ENCODE measurements at places on chromosomes 1 and 21.

DNA sequence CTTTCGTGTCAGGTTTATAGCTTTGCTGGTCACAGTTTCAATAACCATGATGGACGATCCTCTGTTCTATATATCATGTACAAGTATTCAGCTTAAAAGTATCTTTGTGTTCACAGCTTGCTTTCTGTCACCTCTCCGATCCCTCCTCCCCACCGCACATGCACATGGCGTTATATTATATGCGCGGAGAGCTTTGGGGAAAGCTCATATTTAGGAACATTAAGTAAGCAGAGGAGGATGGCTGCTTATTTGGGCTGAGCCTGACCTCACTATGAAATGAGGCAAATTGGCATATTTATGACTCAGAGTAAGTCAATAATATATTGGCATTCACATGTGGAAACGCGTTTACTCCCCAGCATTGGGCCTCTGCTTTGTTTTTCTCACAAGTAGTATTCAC is 360.5 kb downstream of the HLX start:
- no peak for DNase-seq

DNA sequence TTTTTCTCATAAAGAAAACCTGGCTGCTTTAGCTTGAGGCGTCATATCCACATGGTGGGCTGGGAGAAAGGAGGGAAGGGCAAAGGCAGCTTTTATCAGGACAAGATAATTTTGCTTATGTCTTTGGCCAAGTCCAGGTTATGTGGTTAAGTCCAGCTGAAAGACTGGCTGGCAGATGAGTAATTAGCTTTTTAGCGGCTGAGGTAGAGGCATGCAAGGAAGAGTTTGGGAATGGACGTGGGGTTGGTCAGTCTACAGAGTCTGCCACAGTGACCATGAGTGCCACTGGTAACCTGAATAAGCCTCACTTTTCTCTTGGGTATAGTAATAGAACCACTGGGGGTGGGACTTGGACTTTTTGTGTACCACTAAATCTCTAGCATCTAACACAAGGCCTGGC is 39.8 kb downstream of the NEK7 start:
- DNase-seq = no peak

DNA sequence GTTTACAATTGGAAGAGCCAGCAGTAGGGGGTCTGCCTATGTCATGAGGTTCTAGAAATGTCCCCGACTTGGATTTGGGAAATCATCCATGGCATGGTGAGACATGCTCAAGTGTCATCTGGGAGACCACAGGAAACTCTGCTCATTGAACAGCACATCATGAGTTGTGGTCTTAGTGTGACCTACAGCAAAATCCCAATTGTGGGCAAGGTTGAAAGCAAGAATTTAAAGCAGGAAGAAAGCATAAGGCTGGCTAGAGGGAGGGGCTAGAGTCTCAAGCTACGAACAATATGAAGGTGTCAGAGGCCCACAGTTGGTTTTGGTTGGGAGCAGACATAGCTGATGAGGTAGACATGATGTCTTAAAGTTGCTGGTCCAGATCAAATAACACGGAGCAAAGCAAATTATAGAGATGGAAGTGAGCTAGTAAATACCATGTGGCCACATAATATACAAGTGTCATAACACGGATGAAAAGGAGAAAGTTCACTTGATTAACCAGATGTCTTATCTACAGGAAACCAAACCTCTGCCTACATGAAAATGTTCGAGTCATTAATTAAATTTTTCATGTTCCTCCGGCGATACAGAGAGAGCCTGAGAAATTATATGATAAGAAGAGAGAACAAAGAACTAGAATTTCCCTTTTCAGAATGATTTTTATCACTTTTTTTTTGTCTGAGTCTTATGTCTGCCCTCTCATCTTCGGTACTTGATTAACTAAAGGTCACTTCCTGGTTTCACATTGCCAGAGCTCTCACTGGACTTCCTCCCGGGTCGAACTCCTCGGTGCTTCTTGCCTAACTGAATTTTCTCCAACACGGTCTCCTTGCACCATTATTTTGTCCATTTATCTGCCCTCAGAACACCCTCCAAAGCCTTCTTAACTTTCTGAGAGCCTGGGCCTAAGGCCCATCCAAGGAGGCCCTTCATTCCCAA is 67.5 kb upstream of the DUSP10 start:
- no peak for DNase-seq

GRCh38 chr1:21935393-21935804 is 1.7 kb downstream of the HSPG2 start:
- DNase-seq = no peak

DNA sequence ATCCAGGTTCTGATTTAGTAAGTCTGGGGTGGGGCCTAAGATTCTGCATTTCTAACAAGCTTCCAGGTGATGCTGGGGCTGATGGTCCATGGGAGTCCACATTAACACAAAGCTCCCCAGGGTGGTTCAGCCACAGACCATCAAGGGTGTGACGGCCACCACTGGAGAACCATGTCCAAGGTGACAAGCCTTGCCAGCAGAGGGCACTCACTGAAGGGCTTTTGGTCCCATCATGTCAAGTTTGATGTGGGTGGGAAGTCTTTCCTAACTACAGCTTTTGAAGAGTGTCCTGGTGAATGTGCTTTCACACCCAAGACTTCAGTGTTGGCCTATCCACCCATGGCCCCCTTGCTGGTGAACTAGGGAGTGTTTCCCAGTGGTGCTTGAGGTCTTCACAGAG is 67.1 kb downstream of the UBE2T start:
- DNase-seq = no peak

DNA sequence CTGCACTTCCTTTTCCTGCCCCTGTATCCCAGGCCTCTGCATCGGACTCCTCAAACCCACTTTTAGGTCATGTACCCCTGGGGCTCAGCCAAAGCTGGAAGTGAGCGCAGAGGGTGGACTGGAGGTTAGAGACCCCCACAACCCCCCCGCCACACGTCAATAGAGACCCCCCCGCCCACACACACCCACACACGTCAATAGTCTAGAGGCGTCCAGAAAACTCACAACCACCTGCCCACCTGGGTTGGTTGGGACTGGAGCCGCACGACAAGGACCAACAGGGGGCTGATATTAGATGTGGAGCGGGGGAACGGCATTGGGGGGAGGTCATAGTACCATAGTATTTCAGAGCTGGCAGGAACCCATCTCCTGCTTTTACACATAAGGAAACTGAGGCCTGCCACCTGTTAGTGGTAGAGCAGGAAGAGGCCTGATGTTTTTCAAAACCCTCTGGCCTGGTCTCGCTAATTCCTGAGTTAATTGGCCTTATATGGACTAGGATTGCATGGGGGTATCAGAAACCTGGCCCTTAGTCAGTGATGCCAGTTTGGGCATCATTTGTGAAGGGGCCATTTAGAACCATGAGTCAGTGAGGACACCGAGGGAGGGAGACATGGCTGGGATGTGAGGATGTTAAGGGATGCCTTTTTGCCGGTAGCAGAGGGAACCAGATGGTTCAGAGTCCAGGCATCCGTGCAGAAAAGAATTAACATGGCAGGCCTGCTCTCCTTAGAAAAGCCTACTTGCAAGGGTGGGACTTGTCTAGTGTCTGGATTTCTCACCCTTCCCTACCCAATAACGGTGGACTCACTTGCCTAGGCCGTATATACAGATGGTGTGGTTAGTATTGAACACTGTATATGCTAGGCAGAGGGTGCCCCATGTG is 1.1 kb downstream of the NENF start:
- no peak for DNase-seq

DNA sequence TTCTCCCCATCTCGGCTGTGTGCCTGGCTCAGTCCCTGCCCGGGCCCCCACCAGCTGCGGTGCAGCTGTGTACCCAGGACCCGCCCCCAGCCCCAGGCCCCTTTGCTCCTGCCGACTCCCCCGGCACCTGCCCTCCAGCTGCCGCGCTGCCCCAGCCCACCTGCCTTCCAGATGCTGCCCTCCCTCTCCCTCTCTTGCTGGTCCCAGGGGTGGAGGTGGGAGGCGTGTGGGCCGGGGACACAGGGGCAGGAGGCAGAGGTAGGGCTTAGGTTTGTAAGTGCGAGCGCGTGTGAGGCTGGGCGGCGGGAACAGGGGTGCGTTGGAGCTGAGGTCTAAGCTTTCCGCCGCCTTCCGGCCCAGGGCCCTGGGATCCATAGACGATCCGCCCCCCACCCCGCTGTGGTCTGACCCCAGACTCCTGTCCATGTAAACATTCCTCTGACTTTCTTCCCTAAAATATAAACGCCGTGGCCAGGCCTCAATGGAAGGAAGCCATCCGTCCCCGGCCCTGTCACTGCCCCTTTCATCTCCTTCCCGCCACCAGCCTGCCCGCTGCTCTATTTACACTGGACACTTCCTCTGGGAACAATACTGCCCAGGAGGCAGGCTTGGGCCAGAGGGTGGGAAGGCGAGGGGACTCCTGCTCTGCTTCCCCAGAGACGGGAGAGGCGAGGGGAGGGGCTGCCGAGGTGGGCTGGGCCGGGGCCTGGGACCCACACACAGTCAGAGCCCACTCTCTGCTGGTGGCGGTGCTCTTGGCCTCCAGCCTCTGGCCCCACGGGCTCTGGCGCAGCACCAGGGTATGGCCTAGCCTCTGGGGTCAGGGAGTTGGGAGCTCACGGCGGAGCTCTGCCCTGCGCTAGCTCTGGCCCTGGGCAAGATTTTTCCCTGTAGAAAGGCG is 128.3 kb downstream of the CASZ1 start:
- DNase-seq = no peak

- DNase-seq = no peak
Measured at GRCh38 chr1:182147136-182147820, 85.8 kb upstream of the ZNF648 start.

GRCh38 chr1:223738465-223739365 is 26.4 kb downstream of the CAPN2 start:
- peak; percentile 81 for DNase-seq

DNA sequence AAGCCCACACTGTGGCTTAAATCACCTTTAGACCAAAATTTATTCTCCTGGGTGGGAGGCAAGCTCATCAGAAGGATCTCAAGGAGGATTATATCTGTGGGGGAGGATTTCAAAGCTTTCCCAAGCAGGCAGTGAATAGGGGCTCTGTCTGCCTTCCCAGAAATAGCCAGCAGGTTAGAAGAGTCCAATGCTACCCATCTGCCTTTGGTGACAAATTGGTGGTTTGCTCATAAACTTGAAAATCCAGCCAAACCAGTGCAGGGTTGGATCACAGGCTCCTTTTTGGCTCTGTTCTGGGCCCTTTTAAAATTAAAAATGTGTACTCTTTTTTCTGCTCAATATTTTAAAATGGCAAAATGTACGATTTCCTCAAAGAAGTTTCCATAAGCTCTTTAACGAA is 118.9 kb upstream of the ZC3H11B start:
- no peak for DNase-seq

DNA sequence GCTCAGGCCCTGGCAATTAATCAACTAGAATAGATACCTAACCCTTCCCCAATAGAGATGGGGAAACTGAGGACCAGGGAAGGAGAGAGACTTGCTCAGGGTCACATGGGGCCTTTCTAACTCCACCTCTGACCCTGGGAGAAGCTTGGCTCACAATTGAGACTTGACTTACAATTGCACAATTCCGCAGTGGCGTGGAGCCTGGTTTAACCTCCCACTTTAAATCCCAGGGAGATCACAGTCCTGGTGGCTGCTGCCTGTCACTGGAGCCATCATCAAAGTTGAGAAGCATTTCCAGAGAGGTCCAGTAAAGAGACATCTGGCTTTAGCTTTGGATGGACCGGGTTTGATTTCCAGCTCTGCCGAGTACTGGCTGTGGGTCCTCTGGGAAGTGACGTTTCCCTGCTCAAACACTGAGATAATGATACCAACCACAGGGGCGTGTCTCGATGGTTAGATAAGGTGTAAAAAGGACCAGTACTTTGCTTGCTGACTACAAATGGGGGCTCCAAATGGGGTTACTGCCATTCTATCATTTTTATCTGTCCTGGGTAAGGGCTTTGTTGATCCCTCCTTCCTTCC is 39.3 kb downstream of the TRIM62 start:
- DNase-seq = no peak

GRCh38 chr1:221839782-221840395 is 98.0 kb upstream of the DUSP10 start:
- no peak for DNase-seq

DNA sequence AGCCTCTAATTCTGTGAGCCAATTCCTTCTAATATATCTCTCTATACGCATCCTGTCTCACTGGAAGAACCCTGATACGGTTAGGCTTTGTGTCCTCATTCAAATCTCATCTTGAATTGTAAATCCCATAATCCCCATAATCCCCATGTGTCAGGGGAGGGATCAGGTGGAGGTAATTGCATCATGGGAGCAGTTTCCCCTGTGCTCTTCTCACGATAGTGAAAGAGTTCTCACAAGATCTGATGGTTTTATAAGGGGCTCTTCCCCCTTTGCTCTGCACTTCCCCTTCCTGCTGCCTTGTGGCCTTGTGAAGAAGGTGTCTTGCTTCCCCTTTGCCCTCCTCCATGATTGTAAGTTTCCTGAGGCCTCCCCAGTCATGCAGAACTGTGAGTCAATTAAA is 116.1 kb downstream of the MRPS6 start:
- DNase-seq = no peak

DNA sequence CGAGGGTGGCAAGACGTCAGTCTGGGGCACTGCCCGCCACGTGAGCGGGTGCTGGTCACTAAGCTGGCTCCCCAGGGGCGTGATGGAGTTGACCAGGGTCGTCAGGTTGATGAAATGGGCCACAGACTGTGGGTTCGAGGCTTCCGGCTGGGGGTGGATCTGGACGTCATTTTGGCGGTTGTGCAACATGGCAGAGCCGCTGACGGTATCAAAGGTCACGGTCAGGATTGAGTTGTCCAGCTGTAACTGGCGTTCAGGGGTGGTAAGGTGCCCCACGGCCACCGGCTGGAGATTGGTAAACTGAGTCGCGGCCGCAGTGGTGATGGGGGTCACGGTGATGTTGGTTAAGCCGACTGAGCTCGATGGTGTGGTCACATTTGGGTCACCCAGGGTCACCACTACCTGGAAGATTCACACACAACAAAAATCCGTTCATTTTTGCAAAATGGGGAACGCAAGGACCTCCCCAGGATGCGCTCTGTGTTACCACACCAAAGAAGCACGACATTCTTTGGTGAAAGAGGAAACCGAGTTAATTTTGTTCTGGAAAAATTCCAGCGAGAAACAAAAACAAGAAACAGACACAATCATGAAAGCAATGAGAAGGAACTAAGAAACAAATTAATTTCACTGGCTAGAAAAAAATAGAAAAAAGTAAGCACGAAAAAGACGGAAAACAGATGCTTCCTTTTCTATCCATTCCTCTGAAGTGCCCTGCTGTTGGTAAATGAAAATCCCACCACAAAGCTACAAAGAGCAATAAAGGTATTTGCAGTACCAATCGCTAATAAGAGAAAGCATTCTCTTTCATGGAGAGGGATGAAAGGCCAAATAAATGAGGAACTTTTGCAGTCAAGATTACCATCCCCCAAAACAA is 34.7 kb upstream of the RIPK4 start:
- DNase-seq = no peak

DNA sequence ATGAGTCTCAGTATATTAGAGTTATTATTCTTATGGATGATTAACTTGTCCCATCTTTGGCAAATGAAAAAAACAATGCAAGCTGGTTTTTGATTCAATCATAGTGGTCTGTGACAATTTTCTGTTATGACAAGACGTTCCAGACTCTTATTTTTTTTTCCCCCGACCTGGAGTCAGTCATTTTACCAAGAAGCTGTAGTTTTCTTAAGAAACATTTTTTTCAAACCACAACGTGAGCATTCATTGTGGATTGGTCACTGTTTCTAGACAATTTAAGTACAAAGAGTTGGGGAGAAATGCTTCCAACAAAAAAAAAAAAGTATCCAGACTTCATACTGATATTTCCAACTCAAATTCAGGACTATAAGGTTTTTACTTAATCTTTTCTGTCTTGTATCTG is 8.0 kb upstream of the ANGPTL3 start:
- no peak for DNase-seq

All from renal pelvis (tissue), 12 donors.